Activated naive CD8-positive, alpha-beta T cell treated with anti-CD3 and anti-CD28 coated beads for 36 hours (primary cell): ENCODE measurements at places on chromosomes 1 and 21. TPM values are rescaled to one million over a fixed set of nuclear protein-coding genes. Genes with fewer than 3 reads are reported as not detected.

The TNFSF4 gene
- 4.1 TPM for total RNA-seq

The SELP gene
- 0.42 TPM for total RNA-seq

The RAB25 gene
- total RNA-seq, result 0.64 TPM

The PKLR gene
- total RNA-seq, result not detected

The UBXN10 gene
- total RNA-seq, result 1.1 TPM

The CFAP141 gene
- not detected for total RNA-seq

The LCA5L gene
- 0.36 TPM for total RNA-seq

The TGFB2 gene
- total RNA-seq, result not detected

GRCh38 chr21:44432841-44433790 lies 22.2 kb upstream of the LRRC3 start:
- H3K4me1 ChIP-seq, result no peaks in the 10 kb centered on the region
- H3K36me3 ChIP-seq, result peaks cover 3% of the 10 kb centered on the region
- no peak overlapping the region for H3K4me3 ChIP-seq
- no peak overlapping the region for H3K27ac ChIP-seq
- no peak for DNase-seq

DNA sequence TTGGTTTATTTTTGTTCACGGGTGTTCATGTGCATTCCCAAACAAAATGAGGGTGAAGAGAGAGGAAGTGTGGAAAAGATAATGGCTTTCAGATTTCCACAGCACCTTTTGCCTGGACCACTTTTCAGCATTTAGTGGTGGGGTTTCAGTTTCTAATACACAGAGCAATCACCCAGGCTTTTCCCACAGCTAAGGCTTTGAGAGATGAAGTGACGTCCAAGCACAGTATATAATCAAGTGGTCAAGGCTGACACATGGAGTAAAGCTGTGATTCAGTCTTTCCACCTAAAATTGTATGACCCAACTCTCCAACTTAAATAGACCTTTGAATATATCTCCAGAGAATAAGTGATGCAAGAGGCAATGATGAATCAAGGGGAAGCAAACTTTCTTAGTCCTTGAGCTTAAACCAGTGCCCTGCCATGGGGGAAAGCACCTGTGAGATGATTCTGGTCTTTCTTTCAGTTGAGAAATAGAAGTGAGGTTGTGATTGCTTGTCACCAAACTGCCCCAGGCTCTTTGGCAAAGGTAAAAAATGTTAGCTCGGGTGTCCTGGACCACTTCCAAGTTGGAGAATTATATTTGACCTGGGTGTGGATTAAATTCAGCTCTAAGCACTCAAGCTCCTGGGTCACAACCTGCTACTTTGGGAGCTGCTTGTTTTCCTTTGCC lies 2.4 kb upstream of the PIK3R3 start:
- no peaks in the 10 kb centered on the region for H3K36me3 ChIP-seq
- no peak overlapping the region for H3K27ac ChIP-seq
- H3K4me1 ChIP-seq, result peaks cover 30% of the 10 kb centered on the region
- H3K4me3 ChIP-seq, result no peak overlapping the region

DNA sequence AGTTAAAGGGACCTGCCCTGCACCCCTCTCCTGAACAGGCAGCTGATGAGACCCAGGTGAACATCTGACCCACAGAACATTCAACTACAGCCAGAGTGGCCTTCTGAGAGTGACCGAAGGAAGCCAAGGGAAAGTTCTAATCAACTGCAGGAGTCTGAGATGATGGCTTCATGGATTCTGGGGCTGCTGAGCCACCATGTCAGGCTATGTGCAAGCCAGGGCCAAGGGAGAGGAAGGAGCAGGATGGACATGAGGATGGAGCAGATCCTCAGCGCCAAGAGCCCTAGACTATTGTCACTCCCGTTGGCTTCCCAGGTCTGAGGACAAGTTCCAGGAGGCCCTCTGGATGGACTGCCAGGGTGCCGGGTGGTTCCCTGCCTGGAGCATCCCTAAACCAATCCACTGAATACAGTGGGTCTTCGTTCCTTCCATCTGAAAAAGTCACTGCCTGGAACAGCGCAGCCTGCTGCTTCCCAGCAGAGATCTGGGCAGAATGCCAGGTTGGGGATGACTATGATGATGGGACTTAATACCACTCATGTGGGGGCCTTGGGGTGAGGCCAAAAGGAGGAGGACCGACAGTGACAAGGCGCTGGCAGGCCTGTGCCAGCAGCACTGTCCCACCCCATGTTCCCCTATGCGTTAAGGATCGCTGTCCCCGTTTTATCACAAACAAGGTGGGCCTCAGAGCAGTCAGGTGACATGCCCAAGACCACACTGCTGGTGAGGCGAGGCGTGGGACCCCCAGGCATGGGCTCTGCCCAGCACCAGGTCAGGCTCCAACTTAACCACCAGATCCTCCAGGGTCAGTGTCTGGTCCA lies 19.8 kb downstream of the SPOCD1 start:
- DNase-seq, result no peak
- H3K4me1 ChIP-seq, result no peaks in the 10 kb centered on the region
- H3K27ac ChIP-seq, result no peak overlapping the region
- no peak overlapping the region for H3K4me3 ChIP-seq

- no peak overlapping the region for H3K4me3 ChIP-seq
- DNase-seq, result no peak
- no peaks in the 10 kb centered on the region for H3K4me1 ChIP-seq
- H3K27ac ChIP-seq, result no peak overlapping the region
- peaks cover 4% of the 10 kb centered on the region for H3K27me3 ChIP-seq
These were observed 27.0 kb downstream of the DNM3 start for GRCh38 chr1:171868217-171868803.

- DNase-seq, result no peak
These were observed 59.5 kb downstream of the CASZ1 start for GRCh38 chr1:10736634-10737586.

- no peaks in the 10 kb centered on the region for H3K36me3 ChIP-seq
- no peaks in the 10 kb centered on the region for H3K4me1 ChIP-seq
- H3K27me3 ChIP-seq, result no peaks in the 10 kb centered on the region
- DNase-seq, result no peak
- H3K27ac ChIP-seq, result no peak overlapping the region
- H3K4me3 ChIP-seq, result no peak overlapping the region
These were observed 143.2 kb downstream of the MIS18A start for GRCh38 chr21:32135401-32136363.

DNA sequence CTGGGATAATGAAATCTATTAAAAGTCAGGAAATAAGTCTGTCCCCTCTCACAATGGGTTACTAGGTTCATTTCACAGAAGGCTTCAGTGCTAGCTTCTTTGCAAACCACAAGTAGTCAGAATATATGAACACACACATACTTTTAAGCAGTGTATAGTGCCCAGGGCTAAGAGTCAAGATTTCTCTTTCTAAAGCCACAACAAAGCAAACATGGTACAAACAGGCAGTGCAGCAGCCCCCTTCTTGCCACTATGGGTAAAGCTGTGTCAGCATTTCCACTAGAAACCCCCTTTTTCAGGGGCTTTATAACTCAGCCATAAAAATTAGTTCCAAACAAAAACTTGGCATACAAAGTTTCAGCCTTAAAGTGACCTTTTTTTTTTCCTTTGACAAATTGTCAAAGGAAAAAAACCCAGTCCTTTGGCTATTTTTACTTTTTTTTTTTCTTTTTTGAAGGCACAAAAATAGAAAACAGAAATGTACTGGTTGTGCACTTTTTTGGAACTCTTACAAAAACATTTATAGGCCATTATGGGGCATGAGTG lies 315.4 kb downstream of the LMO4 start:
- H3K27ac ChIP-seq, result no peak overlapping the region
- H3K4me1 ChIP-seq, result peaks cover 6% of the 10 kb centered on the region
- no peaks in the 10 kb centered on the region for H3K36me3 ChIP-seq
- no peak overlapping the region for H3K4me3 ChIP-seq
- DNase-seq, result no peak

DNA sequence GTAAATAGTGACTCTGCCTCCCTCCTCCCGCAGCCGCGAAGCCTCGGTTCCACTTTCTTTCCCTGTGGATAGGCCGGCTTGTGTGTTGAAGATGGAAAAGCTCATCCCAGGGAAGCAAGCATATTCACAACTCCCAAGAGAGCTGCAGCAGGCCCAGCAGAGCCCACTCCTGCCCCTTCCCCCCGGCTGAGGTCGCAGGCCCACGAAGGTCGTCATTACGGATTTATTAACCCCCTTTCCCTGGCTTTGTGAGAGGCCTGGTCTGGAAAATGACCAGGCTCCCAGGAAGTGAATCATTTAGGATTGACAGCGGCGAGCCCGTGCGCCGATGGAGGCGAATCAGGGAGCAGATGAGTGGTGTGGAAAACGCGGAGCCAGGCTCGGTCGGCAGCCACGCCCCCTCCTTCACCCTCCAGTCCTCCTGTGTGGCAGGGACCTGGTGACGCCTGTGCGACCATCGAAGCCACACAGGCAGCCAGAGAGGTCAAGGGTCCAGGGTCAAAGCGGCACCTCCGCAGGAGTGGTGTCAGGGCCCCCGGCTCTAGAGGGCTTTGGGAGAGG lies 93.4 kb downstream of the PRDM16 start:
- H3K27ac ChIP-seq, result no peak overlapping the region
- H3K4me3 ChIP-seq, result no peak overlapping the region
- H3K36me3 ChIP-seq, result no peaks in the 10 kb centered on the region
- no peak for DNase-seq
- H3K27me3 ChIP-seq, result peaks cover 15% of the 10 kb centered on the region

DNA sequence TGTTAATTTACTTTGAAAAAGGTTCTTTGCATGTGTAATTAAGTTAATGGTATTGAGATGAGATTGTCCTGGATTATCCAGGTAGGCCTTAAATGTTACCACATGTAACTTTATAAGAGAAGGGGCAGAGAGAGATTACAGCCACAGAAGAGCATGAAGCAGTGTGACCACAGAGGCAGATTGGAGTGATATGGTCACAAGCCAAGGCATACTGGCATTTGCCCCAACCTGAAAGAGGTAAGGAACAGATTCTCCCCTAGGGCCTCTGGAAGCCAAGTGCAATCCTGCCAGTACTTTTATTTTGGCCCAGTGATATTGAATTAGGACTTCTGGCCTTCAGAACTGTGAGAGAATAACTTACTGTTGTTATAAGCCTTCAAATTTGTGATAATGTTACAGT lies 23.0 kb downstream of the RNF2 start:
- no peak overlapping the region for H3K4me3 ChIP-seq
- DNase-seq, result no peak
- peaks cover 43% of the 10 kb centered on the region for H3K4me1 ChIP-seq
- peaks cover 45% of the 10 kb centered on the region for H3K36me3 ChIP-seq

- H3K27ac ChIP-seq, result no peak overlapping the region
- DNase-seq, result no peak
- no peaks in the 10 kb centered on the region for H3K4me1 ChIP-seq
- H3K4me3 ChIP-seq, result no peak overlapping the region
- peaks cover 21% of the 10 kb centered on the region for H3K27me3 ChIP-seq
- H3K36me3 ChIP-seq, result no peaks in the 10 kb centered on the region
These were observed 35.4 kb downstream of the CSMD2 start for GRCh38 chr1:34129630-34130029.

DNA sequence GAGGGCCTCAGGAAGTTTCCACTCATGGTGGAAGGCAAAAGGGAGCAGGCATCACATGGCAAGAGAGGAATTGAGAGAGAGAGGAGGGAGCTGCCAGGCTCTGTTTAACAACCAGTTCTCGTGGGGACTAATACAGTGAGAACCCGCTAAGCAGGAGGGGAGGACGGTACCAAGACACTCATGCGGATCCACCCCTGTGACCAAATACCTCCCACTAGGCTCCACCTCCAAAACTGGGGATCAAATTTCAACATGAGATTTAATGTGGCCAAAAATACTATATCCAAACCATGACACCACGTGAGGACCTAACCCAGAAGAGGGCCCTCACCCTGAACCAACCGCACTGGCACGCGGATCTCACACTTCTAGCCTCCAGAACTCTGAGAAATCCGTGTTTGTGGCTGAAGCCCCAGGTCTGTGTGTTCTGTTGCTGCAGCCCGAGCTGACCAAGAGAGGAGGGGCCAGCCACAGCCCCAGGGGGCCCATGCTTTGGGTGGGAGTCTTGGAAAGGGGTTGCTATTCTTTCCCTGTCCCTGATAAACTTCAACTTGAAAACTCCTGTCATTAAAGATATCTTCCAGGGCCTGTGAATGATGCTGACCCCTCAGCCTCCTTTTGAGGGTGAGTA lies 32.0 kb downstream of the TRIM67 start:
- no peak overlapping the region for H3K4me3 ChIP-seq
- H3K4me1 ChIP-seq, result no peaks in the 10 kb centered on the region
- no peak for DNase-seq
- H3K36me3 ChIP-seq, result no peaks in the 10 kb centered on the region
- peaks cover 4% of the 10 kb centered on the region for H3K27me3 ChIP-seq

DNA sequence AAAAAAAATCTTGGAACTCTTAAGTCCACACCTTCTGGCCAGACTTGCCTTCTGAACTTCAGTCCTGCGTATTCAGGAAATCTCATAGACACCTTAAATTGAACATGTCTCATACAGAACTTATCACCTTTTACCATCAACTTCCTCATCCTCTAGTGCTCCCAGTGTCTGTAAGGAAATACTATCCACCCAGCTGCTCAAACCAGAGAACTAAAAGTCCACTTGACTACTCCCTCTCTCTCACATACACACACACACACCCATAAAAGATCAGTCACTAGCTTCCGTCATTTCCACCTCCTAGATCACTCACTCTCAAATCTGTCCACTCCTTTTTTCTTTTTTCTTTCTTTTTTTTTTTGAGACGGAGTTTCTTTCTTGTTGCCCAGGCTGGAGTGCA lies 10.9 kb upstream of the CAP1 start:
- peaks cover 13% of the 10 kb centered on the region for H3K4me1 ChIP-seq
- H3K27me3 ChIP-seq, result no peaks in the 10 kb centered on the region
- no peak overlapping the region for H3K27ac ChIP-seq
- no peaks in the 10 kb centered on the region for H3K36me3 ChIP-seq
- DNase-seq, result no peak

- no peak overlapping the region for H3K4me3 ChIP-seq
- H3K27me3 ChIP-seq, result peaks cover 42% of the 10 kb centered on the region
- peaks cover 20% of the 10 kb centered on the region for H3K4me1 ChIP-seq
- H3K27ac ChIP-seq, result no peak overlapping the region
- peaks cover 2% of the 10 kb centered on the region for H3K36me3 ChIP-seq
These were observed 181.1 kb downstream of the DYRK1A start for GRCh38 chr21:37547615-37548200.

DNA sequence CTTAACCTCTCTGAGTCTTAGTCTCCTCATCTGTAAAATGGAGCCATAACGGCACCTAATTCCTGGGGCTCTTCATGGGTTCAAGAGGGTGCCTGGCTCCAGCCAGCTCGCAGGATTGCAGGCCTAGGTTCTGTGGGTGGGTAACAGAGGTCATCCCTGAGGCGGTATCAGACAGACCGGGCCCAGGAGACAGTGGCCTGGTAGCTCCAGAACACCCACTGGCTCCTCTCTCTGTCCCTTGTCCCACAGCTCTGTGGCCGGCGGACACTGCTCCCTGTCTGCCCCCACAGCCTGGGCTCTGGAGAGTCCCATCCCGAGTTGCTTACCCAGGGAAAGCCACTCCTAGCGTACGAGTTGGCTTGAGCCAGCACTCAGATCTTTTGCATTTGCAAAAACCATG lies 150.3 kb downstream of the PEX14 start:
- peaks cover 4% of the 10 kb centered on the region for H3K36me3 ChIP-seq
- no peak overlapping the region for H3K4me3 ChIP-seq
- H3K27me3 ChIP-seq, result no peaks in the 10 kb centered on the region
- H3K27ac ChIP-seq, result no peak overlapping the region
- DNase-seq, result no peak

GRCh38 chr1:171206978-171207355 lies 21.9 kb downstream of the FMO2 start:
- no peaks in the 10 kb centered on the region for H3K36me3 ChIP-seq
- H3K27me3 ChIP-seq, result peaks cover 20% of the 10 kb centered on the region
- H3K4me1 ChIP-seq, result no peaks in the 10 kb centered on the region
